ENCODE measurements at places on chromosomes 5 and 9. TPM values are rescaled to one million over a fixed set of nuclear protein-coding genes. Genes with fewer than 3 reads are reported as not detected.

Gene PRRX2
- not detected for total RNA-seq

Gene CCDC183
- 130 TPM for total RNA-seq

Gene OSMR
- total RNA-seq = 107 TPM

Gene TNFSF15
- 11.0 TPM for total RNA-seq

Gene ADAMTS19
- total RNA-seq = not detected

Gene PCDHGB3
- 1.2 TPM for total RNA-seq

Gene GCNT1
- total RNA-seq = 6.5 TPM

Gene LCN10
- total RNA-seq = 0.39 TPM

- DNase-seq = no peak
These were observed 9.2 kb downstream of the NPR3 start for GRCh38 chr5:32720300-32720699.

GRCh38 chr5:141182248-141182647, at the start of gene PCDHB16:
Gene PCDHB16, plus strand, starts transcription at chr5:141182387. Its CDS starts 173 bp downstream, at chr5:141182560.
- DNase-seq = no peak

DNA sequence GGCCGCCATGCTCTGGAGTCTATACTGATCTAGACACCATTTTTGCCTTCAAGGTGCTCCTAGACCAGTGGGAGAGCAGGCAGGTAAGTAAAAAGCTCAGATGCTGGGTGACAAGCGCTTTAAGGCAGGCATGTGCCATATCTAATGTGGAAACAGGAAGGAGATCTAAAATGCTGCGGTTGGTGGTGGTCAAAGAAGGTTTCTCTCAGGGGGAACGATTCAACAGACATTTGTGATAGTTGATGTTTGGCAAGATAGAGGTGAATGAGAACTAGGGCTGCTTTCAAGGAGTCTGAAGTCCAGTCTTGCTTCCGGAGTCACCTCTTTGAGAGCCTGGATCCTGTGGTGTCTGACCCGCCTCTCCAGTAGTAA, 146.2 kb upstream of the KLF4 start:
- DNase-seq = no peak

DNA sequence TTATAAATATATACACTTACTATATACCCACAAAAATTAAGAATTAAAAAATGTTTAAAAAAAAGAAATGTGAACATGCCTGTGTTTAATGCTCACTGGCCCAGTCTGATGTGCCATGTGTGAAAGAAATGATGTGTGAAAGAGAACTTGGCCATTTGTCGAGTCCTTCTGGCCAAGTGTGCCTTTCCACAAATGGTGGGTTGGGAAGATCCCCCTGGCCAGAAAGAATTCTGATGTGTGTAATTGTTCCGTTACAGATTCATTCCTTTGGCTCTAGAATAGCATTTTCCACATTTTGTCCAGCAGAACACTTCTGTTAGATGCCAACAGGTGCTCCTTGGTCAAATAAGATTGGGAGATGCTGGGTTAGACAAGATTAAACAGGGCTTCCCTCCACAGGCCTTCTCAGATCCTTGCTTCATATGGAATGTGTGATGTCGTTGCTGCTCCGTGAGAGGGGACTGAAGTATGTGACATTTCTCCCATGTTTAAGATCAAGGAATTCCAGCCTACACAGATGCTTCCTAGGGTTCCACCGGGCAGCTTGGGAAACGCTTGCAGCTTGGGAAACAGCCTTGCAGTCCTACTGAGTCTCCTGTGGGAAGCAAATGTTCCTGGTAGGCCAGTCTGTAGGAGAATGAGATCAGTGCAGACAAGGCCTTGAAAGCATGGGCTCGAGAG, 32.1 kb downstream of the GDNF start:
- DNase-seq = no peak

DNA sequence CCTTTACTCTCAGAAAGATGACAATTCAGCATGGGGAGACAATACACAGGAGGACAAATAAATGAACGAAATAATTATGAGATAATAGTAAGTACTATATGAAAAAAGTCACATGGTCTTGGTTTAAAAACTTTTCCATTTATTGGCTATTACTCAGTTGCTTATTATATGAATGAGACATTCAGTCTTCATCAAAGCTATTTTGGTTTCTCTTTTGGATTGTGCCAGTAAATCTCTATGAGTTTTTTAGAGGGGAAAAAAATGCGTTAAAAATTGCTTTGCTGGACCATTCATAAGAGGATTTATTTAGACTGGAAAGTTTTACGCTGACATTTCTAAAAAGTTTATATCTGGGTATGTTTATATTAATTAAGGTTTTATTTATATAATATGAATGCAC, 137.7 kb downstream of the AOPEP start:
- no peak for DNase-seq

GRCh38 chr5:178291969-178292825, 59.6 kb upstream of the PHYKPL start:
- no peak for DNase-seq

DNA sequence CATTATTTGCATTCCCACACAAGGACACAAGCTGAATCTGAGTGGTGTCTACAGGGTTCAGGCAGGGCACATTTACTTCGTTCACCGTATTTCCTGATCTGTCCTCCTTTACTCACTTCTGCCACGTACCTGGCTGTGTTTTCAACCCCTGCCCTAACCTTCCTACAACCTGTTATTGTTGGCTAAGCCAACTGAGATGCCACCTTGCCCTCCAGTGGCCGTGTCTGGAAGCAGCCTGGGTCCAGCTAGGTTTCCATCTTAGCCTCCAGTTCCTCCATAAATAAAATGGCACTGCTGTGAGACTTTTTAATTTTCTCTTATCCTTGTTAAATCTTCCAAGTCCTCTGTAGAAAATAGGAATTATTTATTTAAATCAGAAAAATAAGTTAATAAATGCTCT, 64.8 kb downstream of the ATP10B start:
- DNase-seq = peak; percentile 31

DNA sequence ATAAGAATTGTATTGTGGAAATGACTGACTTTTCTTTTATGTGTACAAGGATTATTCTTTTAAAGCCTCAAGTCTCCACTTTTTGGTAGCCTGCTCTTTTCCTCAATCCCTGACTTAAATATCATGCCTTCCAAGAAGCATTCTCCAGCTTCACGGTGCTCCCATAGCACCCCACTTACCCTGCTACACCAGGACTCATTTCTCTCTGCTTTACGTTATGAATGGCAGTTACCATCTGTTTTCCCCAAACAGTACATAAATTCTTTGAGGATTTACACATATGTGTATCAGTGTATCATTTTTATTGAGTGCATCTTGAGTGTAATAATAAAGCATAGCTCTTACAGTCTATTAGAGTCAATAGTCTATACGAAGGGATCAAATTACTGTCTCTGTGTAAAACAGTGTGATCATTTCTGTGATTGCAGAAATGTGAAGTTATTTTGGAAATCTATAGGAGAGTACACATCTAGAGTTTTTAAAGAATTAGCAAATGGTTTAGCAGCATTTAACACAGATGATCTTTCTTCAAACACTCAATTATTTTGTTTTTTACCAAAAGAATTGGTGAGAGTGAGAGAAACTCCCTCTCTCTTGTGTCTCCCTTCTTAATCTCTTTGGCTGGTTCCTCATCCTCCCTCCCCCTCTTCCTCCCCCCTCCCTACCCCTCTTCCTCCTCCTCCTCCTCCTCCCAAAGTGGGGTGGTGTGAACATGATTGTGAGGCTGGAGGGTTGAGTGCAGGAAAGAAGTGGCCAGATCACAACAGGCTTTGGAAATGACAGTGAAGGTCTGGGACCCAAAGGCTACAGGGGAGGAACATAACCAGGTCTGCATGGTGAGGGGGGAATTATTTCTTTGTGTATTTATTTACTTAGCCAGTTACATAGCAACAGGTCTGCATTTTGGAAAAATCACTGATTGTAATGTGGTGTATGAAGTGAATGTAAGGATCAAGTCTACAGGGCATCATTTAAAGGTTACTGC, 27.6 kb upstream of the ECM2 start:
- DNase-seq = no peak

- DNase-seq = no peak
These were observed 68.1 kb downstream of the MEGF10 start for GRCh38 chr5:127358740-127359139.

DNA sequence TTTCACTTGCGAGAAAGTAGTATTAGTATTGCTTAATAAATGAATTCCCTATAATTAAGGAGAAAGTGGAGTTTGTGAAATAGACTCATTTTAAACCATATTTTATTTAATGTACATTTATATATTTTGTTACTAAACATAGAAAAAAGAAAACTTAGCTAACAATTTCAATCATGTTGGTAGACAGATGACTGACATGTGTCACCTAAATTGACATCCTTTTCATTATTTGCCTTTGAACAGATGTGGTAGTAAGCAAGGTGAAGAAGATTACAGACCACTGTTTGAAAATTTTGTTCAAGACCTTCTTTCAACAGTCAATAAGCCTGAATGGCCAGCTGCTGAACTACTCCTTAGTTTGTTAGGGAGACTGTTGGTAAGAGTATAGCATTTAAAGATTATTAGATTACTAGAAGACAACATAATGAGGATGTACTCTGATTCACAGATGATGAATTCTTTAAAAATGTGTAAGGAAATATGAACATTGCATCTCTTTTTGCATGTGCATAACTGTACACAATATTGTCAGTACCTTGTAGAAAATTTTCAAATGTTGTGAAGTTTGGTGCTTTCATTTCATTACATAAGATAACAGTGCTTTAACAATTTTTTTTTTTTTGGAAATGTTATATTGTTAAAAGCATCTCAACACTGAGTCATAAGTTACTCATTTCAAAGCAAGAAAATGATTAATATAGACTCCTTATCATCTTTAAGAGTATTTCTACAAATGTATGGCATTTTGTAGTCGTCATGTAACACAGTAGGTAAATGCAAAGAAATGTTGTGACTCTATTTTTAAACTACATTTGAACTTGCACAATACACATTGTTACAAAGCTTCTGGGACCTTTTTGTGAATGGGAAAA, 139.5 kb downstream of the NIPBL start:
- DNase-seq = no peak

GRCh38 chr9:116238776-116239340, 85.3 kb downstream of the PAPPA start:
- no peak for DNase-seq

- peak; percentile 84 for DNase-seq
These were observed 17.6 kb upstream of the SETX start for GRCh38 chr9:132372177-132373095.

DNA sequence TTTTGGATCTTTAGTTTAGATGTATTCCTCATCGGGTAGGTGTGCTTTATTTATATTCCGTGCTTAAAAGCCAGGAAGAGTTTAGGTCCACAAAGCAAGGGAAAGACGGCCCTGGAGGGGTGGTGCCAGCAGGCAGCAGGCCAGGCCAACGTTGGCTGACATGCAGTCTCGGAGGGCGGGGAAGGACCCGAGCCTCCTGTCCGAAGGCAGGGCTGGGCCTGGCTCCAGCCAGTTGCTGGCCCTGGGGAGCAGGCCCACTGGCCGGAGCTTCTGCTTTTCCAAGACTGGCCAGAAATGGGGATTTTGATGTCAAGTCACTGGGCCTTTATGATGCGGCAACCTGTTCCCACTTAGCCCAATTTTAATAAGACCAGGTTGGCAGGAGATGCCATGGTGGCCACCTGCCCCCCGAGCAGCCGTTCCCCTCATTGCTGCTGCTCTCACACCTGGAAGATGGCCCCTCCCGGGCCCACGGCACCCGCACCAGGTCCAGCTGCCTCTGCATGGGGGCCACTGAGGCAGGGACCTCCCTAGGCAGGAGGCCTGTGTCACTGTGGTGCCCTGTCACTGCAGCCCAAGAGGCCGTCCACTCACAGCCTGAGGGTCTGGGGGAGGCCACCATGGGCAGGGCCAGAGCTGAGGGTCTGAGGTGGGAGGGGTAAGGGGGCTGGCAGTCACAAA, 23.2 kb downstream of the LPCAT1 start:
- DNase-seq = peak; percentile 75

GRCh38 chr9:134226221-134226930, 62.0 kb upstream of the RNU6ATAC start:
- DNase-seq = peak; percentile 31

- no peak for DNase-seq
These were observed 13.8 kb upstream of the NKD2 start for GRCh38 chr5:994821-995220.

- DNase-seq = no peak
These were observed 22.1 kb upstream of the TPD52L3 start for GRCh38 chr9:6305954-6306563.

DNA sequence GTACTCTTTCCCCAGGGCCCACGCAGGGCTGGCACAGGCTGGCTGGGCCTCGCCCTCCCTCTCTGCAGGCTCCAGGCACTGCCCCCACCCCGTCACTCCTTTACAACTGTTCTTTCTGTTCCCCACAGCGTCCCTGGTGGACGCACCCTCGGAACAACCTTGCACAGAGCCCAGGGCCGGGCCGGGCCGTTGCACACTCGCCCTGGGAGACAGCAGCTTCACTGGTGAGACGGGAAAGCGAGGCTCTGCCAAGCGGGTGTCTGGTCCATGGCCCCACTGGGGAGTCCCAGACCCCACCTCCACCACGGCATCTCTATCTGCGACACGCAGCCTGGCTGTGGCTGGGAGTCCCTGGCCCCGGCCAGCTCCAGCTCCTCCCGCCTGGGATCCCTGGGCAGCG, 18.4 kb upstream of the QSOX2 start:
- no peak for DNase-seq

DNA sequence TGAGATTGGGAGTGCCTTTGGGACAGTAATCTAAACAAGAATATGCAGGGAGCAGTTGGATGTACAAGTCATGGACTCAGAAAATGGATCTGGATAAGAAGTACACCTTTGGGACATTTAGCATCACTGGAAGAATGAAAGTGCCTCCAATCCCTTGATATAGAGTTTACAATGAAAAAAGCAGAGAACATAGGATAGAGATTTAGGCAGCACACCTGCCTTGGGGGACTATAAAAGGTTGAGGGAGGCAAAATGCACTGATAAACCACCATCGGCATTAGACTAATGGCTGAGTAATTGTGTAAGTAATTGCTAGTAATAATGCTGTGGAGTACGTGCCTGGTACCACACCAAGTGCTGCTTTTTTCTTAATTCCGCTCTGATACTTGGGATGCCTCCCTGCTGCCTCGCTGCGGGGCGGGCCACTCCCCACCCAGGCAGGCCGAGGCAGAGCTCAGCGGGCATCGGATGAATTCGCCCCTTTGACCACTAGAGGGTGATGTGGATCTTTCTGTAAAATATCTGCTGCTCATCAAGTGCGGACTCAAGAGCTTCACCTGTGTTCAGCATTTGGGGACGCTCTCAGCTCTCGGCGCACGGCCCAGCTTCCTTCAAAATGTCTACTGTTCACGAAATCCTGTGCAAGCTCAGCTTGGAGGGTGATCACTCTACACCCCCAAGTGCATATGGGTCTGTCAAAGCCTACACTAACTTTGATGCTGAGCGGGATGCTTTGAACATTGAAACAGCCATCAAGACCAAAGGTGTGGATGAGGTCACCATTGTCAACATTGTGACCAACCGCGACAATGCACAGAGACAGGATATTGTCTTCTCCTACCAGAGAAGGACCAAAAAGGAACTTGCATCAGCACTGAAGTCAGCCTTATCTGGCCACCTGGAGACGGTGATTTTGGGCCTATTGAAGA, 99.9 kb downstream of the ANKRD18B start:
- peak; percentile 59 for DNase-seq
